HEK293T (cell line): ENCODE measurements at places on chromosomes 13 and 19.

- DNase-seq: peak; percentile 68
Measured at GRCh38 chr19:17205237-17206140, 9.7 kb upstream of the USE1 start.

DNA sequence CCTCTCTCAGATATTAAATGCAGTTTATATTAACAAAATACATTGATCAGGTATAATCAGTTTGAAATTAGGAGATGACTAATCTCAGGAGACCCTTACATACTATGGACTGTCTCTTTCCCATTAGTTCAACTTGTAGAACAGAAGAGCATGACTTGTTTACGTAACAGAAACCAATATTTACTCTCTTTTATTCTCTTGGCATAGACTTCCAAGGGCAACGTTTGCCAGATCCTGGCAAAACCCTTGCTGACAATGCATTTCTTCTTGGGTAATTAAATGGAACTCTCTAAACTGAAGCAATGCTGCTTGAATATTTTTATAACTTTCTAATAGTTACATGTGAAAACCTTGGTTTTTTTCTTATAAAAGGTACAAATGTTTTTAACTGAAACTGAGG is 68.3 kb upstream of the MYO16 start:
- DNase-seq: no peak

DNA sequence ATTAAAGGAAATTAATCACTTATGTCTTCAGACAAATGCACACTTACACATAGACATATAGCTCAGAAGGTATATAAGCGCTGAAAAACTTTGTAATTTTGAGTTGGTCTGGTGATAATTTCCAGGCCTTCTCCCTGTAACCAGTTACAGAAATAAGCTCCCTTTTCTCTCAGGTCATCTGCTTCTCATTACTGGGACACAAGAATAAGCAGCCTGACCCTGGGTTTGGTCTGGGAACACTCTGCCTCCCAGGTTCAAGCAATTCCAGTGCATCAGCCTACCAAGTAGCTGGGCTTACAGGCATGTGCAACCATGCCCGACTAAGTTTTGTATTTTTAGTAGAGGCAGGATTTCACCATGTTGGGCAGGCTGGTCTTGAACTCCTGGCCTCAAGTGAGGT is 274.5 kb downstream of the LMO7 start:
- DNase-seq: no peak

DNA sequence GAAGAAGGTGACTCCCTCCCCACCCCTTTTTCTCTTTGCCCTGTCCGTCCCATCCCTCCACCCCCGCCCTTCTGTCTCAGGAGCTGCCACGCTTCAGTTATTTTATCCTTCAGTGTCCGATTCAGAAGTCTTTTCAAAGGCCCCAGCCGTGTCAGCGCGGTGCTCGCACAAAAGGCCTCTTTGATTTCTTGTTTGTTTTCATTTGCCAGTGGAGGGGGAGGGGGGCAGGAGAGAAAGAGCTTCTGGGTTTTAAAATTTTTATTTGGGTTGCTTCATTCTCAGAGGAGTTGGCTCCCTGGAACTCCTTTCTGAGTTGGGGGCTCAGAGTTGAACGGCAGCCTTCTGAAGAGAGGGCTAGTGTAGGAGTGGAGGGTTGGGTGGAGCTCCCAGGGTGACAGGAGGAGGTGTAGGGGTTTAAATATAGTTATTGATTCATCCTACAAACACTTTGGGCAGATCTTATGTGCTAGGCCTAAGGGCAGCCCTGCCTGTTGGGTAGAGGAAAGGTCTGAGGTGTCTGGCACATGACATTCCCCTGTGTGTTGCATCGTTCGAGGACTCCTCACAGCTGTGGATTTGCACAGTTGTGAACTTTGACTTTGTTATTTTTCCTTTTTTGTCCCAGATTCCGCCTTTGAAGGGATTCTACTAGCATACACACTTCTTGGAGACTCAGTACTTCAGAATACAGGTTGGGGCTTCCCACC is 36.8 kb downstream of the NFIX start:
- DNase-seq: no peak

- DNase-seq: no peak
Measured at GRCh38 chr13:29568731-29569130, 26.8 kb downstream of the SLC7A1 start.
